Ammon's horn (tissue), 1 donor: ENCODE measurements at places on chromosomes 3 and 15.

DNA sequence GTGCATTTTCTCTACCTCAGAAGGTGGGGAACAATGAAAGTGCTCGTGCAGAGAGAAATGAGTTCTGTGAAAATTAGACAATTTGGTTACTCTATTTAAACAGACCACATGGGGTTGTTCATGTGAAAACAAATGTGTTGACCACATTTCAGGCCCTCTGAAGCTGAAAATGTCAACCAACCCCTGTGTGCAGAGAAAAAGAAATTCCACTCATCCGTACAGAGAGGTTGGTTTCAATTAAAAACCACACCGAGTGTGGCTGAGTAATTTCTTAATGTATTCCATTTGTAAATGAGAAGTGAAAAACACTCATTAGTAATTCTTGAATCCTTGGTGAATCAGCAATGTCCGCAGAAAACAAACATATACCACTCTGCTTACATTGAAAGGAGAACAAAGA lies 46.9 kb upstream of the SLC7A14 start:
- DNase-seq: no peak

- DNase-seq: no peak
These were observed 141.7 kb downstream of the NR1D2 start for GRCh38 chr3:24086617-24087404.

DNA sequence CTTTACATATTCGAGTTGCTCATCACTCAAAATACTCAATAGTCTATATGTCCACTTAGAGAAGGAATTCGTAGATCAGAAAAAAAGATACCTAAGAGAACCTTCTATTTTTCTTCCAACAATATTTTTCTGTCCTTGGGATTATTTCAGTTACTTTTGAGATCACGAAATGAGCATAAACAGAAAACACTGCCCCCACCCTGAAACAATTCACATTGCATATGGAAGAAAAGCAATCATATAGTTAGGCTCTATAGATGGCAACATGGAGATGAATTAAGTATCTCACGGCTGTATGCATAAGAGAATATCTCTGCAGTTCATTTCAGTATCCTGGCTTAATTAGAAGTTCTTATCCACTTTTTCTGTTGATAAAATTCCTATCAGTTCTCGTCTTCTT lies 391.1 kb downstream of the FGF12 start:
- DNase-seq: no peak

GRCh38 chr3:130377960-130378676 lies 32.6 kb downstream of the COL6A5 start:
- DNase-seq: no peak

DNA sequence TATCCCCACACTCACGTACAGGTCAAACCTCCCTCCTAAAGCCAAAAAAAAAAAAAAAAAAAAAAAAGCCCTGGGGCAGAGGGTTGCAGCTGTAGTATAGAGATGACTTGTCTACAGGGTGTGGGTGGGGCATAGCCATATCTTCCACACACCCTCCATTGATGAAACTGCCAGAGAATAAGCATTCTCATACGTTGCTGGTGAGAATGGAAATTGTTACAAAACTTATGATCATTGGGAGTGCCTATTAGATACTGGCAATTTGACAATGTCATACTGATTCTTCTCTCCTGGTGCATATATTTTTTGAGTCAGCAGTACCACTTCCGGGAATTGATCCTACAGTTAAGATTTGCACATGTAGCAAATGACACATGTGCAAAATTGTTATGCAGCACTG lies 11.0 kb upstream of the CTNNB1 start:
- DNase-seq: no peak
